MG63 (cell line): ENCODE measurements at places on chromosomes 7 and 10. TPM values are rescaled to one million over a fixed set of nuclear protein-coding genes. Genes with fewer than 3 reads are reported as not detected.

DNA sequence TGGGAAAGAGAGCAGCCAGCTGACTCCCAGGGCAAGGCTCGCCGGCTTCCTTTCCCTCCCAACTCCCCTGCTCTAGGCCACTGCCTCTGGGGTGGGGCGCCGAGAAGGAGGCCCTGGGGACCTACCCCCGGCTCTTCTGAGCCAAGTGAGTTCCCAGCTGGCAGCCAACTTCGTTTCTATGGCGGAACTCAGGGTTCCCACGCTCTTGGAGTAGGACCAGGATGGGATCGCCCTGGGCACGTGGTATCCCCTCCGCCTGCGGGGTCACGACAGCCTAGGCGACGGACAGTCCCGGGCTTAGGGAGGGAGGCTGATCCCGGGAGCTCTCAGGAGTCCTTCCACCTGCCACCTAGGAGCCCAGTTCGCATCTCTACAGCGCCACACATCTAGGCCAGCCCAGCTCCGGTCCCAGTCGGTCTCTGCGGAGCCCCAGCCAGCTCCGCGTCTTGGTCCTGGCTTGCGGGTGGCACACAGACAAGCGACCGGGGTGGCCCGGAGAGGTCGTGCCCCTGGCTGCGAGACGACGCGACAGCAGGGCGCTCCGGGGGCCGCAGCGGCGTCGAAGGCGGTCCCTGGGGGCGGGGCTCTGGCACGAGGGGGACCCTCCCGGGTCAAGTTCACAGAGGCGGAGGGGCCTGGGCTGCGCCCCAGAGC lies 20.5 kb upstream of the GATA3 start:
- DNase-seq: no peak

IFIT5 gene
- total RNA-seq: 15.2 and 18.9 TPM in 2 replicates

- DNase-seq: no peak
Observed at GRCh38 chr10:102480396-102480795, 22.1 kb downstream of the ACTR1A start.

- no peak for DNase-seq
Observed at GRCh38 chr7:25391961-25392587, 163.8 kb upstream of the NPVF start.

DNA sequence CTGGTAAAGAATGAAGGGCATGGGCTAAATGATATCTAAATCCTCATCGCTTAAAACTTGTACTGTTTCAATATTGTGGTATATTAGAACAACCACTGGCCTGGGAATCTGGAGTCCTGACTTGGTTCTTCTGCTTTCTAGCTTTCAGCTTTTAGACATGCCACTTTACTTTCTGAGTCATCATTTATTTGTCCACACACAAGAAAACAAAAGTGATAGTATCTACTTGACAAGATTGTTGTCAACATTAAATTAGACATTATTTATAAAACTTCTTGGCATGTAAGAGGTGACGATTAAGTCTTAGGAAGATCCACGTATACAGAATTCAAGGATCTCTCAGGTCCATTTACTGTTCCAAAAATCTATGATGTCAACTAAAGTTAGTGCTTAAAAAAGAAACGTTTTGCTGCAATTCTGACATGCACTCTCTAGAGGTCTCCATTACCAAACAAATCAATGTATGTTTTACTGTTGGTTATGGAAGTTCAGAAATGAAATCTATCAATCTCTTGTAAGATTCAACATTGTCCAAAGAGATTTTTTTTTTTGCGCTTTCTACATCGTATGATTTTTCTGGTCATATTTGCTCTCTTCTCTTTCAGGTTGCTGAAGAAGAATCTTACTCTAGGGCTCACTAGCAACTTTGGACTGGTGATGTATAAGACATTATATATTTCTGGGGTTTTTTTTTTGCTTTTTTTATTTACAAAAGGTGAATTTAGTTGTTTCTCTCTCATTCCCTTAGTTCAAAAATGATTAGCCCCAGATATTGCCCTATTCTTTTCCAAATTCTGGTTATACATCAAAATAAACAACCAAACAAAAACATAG lies 53.6 kb upstream of the DYNC1I1 start:
- DNase-seq: no peak

GRCh38 chr7:27172315-27172774 lies 1.8 kb downstream of the HOXA10 start:
- DNase-seq: peak; percentile 74

DNA sequence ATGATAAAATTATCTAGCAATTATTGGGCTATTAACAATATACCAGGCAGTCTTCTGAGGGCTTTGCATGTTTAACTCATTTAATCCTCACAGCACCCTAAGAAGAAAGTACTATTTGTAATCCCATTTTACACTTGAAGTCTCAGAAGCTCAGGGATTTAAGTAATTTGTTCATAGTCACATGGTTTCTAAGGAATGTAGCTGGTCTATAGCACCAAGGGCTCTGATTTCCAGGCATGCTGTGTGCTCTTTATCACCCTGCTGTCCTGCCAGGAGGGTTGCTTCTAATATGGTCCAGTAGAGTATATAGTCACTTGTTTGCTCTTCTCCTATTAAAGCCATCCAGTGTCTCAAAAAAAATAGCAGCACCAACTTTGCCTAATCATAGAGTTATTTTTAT lies 417.2 kb downstream of the PLXDC2 start:
- no peak for DNase-seq

PRPS1L1 gene
- total RNA-seq: not detected in 2 replicates

GRCh38 chr7:101824440-101824839 lies 7.0 kb downstream of the CUX1 start:
- DNase-seq: no peak

DNA sequence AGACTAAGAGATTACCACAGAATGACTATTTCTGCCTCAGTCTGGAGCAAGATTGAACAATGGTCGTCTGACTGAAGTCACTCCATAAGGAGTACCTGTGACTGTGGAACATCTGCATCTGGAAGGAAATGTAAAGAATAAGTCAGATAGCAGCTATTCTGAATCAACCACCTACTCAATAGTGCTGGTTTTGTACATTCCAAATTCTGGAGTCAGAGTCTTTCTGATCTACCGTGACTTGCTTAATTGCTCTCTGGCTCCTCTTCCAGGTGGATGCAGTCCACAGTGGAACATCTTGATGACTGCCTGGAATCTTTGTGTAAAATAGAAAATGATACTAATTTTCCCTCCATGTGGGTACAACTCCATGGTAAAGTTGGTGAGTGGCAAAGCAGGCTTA lies 156.3 kb upstream of the SEMA3C start:
- no peak for DNase-seq

- no peak for DNase-seq
Observed at GRCh38 chr7:131953184-131953583, 396.8 kb upstream of the PODXL start.

DNA sequence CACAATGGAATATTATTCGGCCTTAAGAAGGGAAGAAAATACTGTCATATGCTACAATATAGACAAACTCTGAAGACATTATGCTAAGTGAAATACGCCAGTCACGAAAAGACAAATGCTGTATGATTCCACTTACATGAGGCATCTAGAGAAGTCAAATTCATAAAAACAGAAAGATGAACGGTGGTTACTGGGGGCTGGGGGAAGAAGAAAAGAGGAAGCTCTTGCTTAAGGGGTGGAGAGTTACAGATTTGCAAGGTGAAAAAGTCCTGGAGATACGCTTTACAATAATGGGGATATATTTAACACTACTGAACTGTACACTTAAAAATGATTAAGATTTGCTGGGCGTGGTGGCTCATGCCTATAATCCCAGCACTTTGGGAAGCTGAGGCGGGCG lies 49.0 kb downstream of the PSMC2 start:
- DNase-seq: no peak

DNA sequence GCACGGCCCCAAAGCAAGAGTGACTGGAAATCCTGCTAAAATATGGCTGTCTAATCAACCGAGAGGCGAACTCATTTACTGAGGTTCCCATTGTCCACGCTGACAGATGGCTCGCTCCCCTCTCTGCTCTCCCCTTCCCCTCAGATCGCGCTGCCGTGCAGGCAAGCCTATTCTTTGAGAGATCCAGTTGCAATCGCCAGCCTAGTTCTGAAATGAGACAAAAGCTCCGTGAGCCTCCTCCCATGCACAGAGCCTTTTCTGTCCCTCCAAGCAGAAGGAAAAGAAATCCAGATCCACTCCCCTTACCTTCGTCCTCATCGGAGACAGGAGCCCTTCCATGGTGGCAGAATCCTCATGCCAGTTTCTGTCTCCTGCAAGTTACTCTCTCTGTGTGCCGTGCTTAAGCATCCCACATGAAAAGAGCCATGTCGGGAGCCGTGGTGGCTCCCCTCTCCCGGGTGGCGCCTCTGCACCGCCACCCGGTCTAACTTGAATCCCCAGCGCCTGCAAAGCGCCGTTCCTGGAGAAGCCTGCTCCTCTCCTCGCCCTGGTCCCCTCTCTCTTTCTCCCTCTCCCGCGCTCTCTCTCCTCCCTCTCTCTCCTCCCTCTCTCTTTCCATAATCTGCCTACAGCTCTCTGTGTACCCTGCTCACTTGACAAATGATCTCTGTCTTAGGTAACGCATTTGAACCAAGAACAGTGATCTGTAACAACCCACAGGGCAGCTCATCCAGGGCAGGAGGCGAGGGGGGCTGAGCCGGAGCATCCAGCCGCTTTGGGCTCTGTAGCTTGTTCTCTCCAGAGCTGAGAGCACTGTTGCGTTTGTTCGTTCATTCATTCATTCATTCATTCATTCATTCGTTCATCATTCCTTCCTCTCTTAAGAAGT lies 156.8 kb downstream of the FRMD4A start:
- peak; percentile 30 for DNase-seq

GRCh38 chr7:129698516-129699418 lies 87.2 kb downstream of the NRF1 start:
- DNase-seq: no peak

- DNase-seq: no peak
Observed at GRCh38 chr7:65907501-65908198, 34.8 kb downstream of the VKORC1L1 start.

GRCh38 chr10:111836064-111836463 lies 347.5 kb downstream of the GPAM start:
- peak; percentile 3 for DNase-seq

GRCh38 chr7:140059273-140060242 lies 3.2 kb downstream of the PARP12 start:
- DNase-seq: peak; percentile 84

PGAM1 gene
- total RNA-seq: 577 and 749 TPM in 2 replicates

VWDE gene
- total RNA-seq: not detected in 2 replicates

CDK1 gene
- total RNA-seq: 131 and 164 TPM in 2 replicates

- DNase-seq: no peak
Observed at GRCh38 chr7:30470163-30470770, 8.3 kb downstream of the NOD1 start.

DNA sequence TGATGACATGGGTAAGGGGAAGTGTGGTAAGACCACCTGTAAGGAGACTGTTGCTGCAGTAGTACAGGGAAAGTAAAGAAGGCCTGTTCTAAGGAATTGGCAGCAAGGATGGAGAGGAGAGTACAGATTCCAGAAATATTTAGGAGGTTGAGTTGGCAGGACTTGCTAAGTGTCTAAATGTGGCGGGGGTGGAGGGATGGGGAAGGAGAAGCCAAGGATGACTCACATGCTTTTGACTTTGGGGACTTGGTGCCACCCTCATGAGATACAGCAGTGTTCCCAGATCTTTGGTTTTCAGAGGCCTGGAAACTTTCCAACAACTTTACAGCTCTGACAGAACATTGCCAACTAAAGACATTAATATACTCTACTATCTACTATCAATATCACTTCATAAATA lies 45.4 kb downstream of the CDK6 start:
- DNase-seq: peak; percentile 36

DNA sequence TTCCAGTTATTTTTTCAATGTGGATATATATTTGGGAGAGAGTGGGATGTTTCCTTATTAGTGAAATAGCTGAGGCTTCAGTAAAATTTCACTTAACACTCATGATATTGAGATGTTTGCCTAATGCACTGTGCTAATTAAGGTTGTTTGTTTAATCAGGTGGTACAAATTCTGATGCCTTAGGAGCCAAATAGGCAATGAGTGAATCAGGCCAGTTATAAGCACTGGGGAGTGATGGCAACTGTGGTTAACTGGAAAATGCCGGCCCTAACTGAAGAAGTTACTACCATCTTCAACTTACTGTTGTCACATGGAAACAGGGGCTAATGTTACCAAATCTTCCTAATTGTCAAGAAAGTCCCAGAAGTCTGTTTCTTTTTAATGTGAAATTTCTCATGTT lies 32.0 kb downstream of the VCL start:
- no peak for DNase-seq

CLDN4 gene
- not detected in 2 replicates for total RNA-seq

DNA sequence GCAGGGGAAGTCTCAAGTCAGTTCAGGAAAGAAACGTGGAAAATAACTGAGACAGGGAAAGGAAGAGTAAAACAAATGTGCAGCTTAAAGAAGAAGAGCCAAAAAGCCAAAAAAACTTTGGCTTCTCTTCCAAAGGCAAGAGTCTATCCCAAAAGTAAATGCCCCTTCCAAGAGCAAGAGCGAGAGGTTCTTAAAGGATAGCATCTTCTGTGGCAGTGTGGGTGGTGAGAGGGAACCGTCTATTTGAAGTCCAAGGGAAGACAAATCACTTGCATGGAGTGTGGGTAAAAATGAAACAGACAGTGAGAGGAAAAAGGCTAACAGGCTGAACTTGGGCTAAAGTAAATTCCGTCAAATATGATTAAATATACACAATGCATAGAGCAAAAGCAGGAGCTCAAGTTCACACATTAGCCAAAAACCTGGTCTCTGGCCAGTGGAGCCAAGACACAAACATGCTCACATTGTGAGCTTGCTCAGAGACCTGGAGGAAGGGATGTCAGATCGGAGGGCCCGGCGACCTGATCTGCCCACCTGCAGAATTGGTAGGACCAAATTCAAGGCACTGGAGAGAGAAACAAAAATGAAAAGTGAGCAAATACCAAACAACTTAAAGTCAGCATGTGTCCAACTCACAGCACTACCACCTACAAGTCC lies 87.0 kb downstream of the PIK3CG start:
- DNase-seq: no peak

C10orf71 gene
- not detected in 2 replicates for total RNA-seq

- no peak for DNase-seq
Observed at GRCh38 chr7:32273297-32273696, 203.1 kb upstream of the PDE1C start.

PSD gene
- total RNA-seq: not detected in 2 replicates

- DNase-seq: peak; percentile 47
Observed at GRCh38 chr10:31319602-31320549, 860 bp downstream of the ZEB1 start.

STEAP1 gene
- total RNA-seq: 30.1 and 80.7 TPM in 2 replicates

DNA sequence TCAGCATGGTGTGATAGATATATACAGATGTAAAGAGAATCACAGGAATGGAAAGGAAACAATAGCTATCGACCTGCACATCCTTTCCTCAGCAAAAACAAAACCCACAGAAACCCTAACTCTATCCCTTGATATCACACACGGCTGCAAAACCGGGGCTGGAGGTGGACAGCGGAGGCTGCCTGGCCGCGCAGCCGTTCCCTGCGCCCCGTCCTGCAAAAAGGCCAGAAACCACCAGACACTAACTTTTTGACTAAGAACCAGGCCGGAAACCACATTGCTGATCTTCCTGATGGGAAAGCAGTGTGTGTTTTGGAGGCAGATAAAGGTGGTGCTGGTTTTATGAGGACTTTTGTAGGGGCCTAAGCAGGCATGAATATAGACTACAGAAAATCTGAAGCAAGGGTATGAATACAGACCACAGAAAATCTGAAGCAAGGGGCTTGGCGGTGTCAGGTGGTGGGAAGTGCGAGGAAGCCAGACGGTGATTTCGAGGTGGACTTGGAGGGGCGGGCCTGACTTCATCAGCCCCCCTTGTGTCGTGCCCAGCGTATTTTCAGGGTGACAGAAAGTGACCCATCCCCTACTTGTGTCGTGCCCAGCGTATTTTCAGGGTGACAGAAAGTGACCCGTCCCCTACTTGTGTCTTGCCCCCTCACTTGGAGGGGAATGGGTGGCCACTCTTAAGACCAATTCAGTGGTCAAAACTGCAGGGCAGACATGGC lies 123.3 kb downstream of the WDR37 start:
- no peak for DNase-seq

GRCh38 chr7:50791938-50792341 lies 9.2 kb upstream of the GRB10 start:
- DNase-seq: no peak
